ENCODE measurements at places on chromosomes 6 and 20.
A peak's percentile ranks its signal among the peaks of the same experiment; 100 is the strongest.

DNA sequence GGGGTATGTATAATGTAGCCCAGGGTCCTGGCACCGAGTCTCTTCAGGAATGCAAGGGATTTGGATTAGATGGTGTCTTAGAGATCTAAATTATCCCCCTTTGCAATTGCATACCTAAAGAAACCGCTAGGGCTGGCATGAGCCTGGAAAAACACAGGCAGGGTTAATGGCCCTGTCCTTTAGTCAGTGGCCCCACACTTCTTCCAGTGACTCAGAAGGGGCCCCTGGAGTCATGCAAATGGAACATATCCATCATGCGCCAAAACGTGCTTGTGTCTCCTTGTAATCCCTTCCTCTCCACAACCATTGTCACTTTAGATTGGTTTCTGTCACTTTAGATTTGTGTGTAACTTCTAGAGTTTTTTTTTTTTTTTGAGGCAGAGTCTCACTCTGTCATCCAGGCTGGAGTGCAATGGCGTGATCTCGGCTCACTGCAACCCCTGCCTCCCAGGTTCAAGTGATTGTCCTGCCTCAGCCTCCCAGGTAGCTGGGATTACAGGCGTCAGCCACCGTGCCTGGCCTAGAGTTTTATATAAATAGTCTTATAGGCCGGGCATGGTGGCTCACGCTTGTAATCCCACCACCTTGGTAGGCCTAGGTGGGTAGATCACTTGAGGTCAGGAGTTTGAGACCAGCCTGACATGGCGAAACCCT is 8.7 kb upstream of the MYBL2 start:
- DNase-seq = peak; percentile 15

- no peak for DNase-seq
These were observed 10.7 kb downstream of the PSMG4 start for GRCh38 chr6:3269281-3269975.

GRCh38 chr20:29876911-29877285 is 1380.6 kb upstream of the DEFB115 start:
- no peak for DNase-seq

- DNase-seq = no peak
These were observed 85.7 kb downstream of the GJA1 start for GRCh38 chr6:121521164-121521555.

GRCh38 chr20:37502654-37503053 is 18.4 kb upstream of the NNAT start:
- no peak for DNase-seq

DNA sequence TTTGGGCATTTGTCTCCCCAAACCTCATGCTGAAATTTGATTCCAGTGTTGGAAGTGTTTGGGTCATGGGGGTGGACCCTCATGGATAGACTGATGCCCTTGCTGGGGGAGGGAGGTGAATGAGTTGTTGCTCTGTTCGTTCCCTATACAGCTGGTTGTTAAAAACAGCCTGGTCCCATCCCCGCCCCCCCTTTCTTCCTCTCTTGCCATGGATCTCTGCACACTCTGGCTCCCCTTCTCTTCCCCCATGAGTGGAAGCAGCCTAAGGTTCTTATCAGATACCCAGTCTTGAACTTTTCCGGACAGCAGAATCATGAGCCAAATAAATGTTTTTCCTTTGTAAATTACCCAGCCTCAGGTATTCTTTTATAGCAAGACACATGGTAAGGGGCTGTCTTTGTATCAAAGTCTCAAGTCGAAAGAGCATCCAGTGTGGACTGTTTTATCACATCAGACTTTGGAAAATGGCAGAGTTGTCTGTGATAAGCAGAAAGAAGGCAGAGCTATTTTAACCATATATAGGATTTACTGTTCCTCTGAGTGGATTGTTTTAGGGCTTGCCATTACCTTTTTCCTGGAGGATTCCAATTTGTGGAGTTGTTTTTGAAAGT is 31.2 kb downstream of the SLC9A8 start:
- DNase-seq = no peak

DNA sequence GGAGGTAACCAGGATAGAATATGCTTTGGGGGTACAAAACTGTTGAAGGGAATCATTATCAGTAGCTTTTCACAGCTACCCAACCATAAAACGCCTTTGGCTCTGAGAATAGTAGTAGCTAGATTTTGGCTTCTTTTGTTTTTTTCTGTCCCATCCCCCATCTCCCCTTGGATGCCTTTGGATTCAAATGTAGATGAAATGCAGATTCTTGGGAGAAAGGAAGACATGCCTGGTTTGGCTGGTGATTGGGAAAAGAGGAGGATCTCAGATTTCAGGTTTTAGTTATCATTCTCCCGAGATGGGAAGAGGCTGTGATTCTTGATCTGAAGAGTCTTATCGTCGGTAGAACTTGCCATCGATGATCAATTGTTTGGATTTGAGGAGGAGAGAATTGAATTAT is 3.5 kb upstream of the CDYL start:
- DNase-seq = no peak

- no peak for DNase-seq
These were observed 374.6 kb upstream of the SYNCRIP start for GRCh38 chr6:86017236-86017635.
